ENCODE measurements at places on chromosomes 12 and 14.

DNA sequence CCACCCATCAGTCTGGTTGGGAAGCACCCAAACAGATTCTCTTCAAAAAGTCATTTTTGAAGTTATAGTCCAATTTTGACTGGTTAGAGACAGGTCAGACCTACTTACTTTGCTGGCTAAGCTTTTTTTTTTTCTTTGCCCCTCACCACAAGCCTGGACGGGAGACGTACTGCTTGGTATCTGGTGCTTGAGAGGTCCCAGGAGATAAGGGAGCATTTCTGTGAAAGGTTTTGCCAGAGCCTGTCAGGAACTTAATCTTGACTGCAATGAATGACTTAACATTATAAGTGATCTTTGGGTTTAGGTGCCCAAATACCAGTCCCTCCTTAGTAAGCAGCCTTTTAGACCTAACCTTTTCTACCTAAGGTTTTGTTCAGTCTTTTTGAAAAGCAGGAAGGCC lies 6.3 kb downstream of the MTHFD1 start:
- DNase-seq, result peak; percentile 89

DNA sequence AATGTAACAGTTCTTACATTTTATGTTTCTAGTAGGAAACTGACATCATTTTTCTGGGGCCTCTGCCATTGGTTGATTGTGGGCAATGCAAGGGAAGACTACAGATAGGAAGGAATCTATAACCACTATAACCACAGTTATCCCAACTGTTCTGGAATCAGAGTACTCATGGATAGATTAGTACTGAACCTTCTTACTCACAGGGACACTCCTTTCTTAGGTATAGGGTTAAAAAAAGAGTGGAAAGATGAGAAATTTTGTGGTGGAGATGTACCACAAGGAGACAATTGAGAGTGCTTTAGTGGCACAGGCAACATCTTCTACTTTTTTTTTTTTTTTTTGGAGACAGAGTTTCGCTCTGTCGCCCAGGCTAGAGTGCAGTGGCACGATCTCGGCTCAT lies 21.0 kb downstream of the TMEM116 start:
- DNase-seq, result no peak

DNA sequence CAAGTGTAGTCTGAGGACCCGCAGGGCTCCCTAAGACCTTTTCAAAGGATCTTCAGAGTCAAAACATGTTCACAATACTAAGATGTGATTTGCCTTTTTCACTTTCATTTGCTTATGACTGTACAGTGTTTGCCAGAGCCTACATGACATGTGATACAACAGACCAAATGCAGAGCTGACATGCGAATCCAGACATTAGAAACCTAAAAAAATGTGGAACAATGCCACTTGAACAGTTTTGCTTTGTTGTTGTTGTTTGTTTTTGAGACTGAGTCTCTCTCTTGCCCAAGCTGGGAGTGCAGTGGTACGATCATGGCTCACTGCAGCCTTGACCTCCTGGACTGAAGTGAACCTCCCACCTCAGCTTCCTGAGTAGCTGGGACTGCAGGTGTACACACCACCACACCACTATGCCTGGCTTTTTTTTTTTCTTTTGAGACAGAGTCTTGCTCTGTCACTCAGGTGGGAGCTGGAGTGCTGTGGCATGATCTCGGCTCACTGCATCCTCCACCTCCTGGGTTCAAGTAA lies 5.3 kb upstream of the RAB35 start:
- DNase-seq, result no peak

- DNase-seq, result peak; percentile 68
These were observed 624 bp downstream of the M6PR start for GRCh38 chr12:8948701-8949341.

- DNase-seq, result no peak
These were observed 579.0 kb downstream of the LRFN5 start for GRCh38 chr14:42185718-42186117.

GRCh38 chr14:93047157-93047556 lies 68.6 kb downstream of the ITPK1 start:
- no peak for DNase-seq

- peak; percentile 76 for DNase-seq
These were observed 1.5 kb downstream of the WNK1 start for GRCh38 chr12:753611-754472.

DNA sequence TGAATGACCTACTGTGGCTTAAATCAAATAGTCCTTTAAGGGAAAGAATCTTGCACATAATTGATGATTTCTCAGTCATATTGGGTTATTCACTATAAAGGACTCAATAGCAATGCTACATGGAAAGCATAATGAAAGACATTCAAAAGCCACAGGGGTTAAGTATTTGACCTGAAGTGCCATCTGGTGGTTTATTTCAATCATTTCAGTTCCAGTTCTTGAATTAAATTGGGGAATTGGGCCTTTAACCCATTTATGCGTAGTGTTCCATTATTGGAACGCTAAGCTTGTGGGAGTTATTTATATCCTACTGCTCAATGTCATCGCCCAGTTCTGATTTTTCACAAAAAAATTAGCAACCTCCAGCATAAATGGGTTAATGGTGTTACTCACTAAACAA lies 41.3 kb upstream of the C12orf71 start:
- peak; percentile 44 for DNase-seq

DNA sequence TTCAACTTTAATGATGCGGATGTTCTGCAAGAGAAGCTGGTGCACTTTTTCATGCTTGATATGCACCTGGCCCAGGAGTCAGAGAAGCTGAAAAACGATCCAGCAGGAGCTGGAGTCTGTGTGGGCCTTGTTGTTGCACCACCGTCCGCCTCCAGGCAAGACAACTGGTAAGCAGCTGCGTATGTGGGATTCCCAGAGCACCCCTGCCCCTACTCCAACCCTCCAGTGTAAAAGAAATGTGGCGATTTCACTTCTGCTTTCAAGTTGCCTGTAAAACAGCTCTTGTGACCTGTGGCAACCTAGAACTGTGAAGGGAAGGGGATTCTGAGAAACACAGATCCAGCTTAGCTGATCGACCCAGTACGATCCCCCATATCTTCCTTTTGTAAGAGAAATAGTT lies 154.1 kb upstream of the PELI2 start:
- no peak for DNase-seq

DNA sequence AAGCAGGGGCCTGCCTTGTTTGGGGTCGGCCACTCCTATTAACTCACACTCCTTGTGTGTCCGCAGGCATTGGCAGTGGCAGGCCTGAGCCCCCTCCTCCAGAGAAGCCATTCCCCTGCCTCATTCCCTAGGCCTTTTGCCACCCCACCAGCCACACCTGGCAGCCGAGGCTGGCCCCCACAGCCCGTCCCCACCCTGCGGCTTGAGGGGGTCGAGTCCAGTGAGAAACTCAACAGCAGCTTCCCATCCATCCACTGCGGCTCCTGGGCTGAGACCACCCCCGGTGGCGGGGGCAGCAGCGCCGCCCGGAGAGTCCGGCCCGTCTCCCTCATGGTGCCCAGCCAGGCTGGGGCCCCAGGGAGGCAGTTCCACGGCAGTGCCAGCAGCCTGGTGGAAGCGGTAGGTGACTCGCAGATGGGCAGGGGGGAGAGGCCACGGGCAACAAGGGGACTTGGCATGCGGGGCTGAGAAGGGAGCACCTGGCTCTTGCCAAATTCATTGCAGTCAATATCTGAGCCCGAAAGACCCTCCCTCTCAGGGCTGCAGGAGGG lies 106.3 kb upstream of the FKBP4 start:
- no peak for DNase-seq

DNA sequence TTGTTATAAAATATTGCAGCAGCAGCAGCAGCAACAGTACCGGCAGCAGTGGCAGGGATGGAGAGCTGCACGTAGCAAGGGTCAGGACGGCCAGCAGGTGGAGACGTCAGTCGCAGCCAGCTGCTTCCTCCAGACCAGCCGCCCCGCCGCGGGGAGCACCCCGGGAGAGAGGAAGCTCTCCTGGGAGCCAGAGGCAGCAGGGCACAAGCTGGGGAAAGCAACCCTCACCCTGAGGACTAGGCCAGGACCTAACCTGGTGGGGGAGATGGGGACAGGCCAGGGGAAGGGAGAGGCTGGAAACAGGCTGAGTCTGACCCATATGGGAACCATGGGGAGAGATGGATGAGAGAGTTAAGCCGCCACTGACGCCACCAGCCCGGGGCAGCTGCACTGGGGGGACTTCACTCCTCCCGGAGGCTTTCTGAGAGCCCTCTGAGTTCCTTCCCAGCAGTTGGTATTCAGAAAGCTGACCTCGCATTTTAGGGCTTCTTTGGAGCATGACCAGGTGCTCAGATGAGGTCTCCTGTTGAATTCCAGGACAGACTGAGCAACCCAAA lies 56.3 kb downstream of the SPTB start:
- peak; percentile 88 for DNase-seq

- no peak for DNase-seq
These were observed 8.6 kb downstream of the RAN start for GRCh38 chr12:130880411-130880885.

- DNase-seq, result no peak
These were observed 2.7 kb downstream of the ITGB7 start for GRCh38 chr12:53204351-53204750.

All from erythroblast (primary cell).